ENCODE measurements at places on chromosomes 13 and 19.

- DNase-seq: no peak
Measured at GRCh38 chr13:25196971-25197370, 24.9 kb upstream of the AMER2 start.

GRCh38 chr19:6590258-6590826, 608 bp downstream of the CD70 start:
- no peak for DNase-seq

- DNase-seq: no peak
Measured at GRCh38 chr13:26062853-26063444, 11.1 kb upstream of the SHISA2 start.

DNA sequence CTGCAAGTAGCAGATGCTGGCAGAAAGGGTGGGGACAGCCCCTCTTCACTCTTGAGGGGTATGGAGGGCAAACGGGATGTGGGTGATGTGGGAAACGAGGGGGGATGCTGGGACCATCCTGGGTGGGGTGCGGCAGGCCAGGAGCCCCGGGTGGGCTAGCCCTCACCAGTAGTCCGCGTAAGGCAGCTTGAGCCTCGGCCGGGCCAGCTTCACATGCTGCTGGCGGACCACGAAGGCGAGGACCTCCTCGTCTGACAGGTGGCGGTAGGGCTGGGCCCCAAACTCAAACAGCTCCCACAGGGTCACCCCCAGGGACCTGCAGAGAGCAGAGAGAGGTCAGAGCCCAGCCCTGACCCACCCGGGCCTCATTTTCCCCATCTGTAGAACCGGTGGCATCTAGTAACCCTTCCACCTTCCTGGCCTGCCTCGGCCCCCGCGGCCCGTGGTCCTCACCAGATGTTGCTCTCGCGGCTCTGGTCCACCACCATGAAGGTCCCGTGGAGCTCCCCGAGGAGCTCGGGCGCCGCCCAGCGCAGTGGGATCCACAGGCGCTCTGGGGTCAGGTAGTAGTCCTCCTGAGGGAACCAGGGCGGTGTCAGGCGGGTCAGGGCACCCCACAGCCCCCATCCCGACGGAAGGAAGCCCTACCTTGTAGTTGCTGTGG, 10.7 kb downstream of the LMTK3 start:
- DNase-seq: no peak

DNA sequence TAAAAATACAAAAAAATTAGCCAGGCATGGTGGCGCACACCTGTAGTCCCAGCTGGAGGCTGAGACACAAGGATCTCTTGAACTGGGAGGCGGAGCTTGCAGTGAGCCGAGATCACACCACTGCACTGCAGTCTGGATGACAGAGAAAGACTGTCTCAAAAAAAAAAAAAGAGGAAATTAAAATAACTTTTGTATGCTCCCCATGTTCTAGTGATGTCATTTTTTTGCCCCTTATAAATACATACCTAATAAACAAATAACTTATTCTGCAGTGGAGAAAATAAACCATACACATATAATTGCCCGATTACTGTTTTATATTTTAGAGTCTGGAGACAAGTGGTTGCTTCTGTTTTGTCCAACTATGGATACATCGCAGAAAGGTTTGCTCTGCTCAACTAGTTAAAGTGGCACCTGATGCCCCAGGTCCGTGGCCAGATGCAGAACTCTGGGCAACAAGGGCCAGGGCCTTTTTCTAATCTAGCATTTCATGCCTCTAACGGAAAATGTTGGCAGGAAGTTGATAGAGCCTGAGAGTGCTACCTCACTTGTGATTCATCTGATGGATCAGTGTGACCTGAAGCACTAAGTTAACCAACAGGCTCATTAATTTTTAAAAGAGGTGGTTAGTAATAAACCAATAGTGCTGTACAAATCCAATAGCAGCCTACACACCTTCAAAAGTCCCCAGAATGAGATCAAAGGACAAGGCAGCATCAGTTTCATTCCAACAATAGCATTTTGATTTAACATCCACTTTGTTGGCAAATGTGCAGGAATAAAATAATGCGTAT, 18.8 kb downstream of the UBE2L5 start:
- no peak for DNase-seq

DNA sequence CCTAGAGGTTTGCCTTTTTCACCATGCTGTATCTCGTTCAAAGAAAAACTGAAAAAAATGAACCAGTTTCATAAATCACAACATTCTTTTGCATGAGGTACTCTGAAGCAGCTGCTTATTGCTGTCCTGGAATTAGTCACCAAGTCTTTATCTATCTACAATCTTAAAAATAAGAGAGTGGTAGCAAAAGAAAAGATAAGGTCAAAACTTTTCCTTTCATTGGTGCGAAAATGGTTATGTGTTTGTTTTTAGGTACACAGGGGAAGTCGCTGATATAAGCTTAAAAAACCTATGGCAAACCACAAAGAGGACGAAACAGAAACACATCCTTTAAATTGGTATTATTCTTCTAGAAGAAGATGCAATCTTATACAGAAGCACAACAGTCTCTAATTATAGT, 20.7 kb downstream of the OBI1 start:
- DNase-seq: no peak

DNA sequence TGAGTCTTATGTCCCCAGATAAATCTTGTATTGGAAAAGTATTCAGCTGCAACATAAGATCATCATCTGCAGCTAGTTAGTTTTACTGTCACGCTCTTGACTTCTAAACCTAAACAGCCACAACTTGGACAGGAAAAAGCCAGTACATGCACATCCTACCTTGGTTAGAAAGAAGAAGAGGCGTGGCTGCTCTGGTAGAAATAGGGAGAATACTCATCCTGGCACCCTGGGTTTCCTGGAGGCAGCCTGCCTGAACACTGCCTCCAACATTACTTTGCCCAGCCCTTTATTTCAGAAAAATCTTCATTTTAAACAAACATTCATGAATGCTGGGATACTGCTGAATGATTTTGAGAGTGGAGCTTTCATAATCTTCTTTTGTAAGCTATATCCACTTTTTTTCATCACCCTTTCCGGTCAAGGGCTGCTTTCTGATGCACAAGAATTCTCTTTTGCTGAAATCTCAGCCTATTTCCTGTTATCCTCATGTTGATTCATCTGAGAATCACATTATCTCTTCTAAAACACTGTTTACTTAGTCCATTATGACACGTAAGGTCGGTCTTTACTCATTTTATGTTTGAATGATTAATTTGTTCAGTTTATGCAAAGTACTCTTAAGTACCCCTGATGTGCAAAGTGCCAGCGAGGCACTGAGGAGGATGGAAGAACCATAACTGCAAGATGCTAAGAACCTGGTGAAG, 55.2 kb downstream of the STARD13 start:
- no peak for DNase-seq

- no peak for DNase-seq
Measured at GRCh38 chr19:6602729-6603114, 11.8 kb upstream of the CD70 start.

DNA sequence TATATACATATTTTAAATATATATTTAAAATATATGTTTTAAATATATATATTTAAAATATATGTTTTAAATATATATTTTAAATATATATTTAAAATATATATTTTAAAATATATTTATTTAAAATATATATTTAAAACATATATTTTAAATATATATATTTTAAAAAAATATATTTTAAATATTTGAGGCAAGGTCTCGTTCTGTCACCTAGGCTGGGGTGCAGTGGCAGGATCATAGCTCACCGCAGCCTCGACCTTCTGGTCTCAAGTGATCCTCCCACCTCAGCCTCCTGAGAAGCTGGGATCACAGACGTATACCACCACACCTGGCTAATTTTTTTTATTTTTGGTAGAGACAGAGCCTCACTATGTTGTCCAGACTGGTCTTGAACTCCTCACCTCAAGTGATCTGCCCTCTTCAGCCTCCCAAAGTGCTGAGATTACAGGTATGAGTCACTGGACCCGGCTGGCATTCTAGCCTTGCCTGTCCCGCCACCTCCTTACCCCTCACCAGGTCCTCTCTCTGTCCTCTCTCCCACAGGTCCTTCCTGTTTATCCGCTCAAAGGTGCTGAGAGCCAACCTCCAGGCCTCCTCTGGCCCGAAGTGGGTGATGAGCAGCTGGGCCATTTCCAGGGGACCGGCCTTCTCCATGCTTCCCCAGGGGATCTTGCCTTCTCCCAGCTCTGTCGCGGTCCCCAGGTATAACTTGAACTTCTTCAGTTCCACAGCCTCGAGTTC, 564 bp downstream of the NLRP12 start:
- no peak for DNase-seq

DNA sequence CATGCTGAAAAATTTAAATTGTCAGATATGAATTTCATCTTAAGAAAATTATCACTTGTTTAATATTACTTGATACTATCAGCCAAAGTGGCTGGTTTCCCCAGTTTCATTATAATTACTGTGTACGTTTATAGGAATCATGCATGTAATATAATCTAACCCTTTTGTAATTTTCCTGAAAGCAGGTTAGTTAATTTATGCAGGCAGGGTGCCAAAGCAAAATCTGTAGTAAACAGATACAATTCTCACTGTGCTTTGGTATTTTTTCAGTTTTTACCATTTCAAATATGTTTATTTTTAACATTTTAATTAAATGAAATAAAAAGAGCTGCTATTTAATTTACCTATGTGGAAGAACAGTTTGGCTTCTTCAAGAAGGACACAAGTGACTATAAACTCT, 1227.5 kb upstream of the MIR17HG start:
- no peak for DNase-seq

- no peak for DNase-seq
Measured at GRCh38 chr13:26599860-26600259, 42.4 kb downstream of the WASF3 start.

All from cerebellar nuclear complex (tissue), 1 donor.